Calu3 (cell line): ENCODE measurements at places on chromosomes 5 and 9.

- no peak for DNase-seq
Measured at GRCh38 chr5:32504989-32505596, 60.6 kb upstream of the ZFR start.

GRCh38 chr5:34570721-34571676 is 85.1 kb upstream of the RAI14 start:
- DNase-seq = no peak

GRCh38 chr5:149420545-149421371 is 41.7 kb upstream of the IL17B start:
- no peak for DNase-seq

GRCh38 chr5:65704621-65705239 is 17.2 kb downstream of the SGTB start:
- no peak for DNase-seq

DNA sequence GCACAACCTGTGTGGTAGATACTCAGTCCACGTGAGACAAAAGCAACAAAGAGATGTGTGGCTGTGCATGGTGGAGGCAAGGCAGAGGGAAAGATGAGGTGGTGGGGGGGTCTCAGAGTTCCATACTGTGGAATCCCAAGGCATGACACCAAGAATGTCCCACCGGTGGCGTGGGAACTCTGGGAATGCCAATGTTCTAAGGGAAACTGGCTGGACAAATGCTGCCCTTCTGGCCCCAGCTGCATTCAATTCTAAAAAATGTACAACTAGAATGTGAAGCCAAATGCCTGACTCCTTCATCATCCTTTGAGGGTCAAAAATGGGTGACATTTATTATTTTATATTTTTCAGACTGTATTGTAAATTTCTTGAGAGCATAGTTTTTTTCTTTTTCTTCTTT is 58.2 kb upstream of the EQTN start:
- no peak for DNase-seq

GRCh38 chr9:15329539-15330109 is 22.6 kb upstream of the TTC39B start:
- DNase-seq = no peak

- no peak for DNase-seq
Measured at GRCh38 chr9:73269430-73270101, 117.9 kb downstream of the ANXA1 start.

GRCh38 chr9:35406183-35406959 is 83.5 kb upstream of the RUSC2 start:
- DNase-seq = no peak

DNA sequence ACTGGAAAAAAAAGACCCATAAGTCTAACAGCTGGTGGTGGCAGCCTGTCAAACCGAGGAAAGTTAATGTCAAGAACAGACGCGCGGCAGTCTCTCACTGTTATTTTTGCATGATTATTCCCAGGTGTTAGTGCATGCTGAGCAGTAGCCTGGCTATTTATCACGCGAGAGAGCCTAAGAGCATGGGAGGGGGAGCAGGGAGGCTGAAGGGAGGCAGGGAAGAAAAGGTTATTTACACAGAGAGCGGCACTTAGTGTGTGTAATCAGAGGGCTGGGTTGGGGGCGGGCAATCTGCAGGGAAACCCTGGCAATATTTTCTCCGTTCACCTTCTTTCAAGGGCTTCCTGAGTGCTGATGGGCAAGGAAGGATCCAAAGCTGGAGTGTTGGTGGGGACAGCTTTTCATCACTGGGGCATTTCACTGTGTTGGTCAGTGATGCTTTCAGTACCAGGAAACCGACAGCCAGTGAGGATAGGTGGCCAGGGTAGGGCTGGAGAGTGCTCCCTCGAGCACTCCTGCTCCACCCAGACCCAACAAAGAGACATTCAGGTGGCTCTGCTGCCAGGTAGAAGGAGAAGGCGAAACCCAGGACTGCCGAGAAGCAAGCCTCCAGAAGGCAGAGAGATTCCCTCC is 39.6 kb downstream of the ZNF608 start:
- DNase-seq = no peak

DNA sequence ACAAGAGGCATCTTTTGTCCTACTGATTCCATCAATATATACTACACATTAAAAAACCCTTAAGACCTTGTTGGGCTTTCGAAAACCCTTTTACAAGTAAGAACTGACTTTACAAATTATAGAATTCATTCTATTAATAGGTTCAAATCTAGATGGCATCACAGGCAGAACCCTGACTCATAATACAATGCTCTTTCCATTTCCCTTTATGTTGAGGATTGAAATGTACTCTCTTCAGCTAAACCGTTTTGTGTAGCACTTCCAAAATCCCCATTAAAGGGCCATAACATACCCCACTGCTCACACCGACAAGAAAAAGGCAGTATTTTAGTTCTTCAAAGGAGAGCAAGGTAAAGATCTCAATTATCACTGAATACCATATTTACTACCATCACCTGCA is 11.2 kb downstream of the CSNK1A1 start:
- no peak for DNase-seq

GRCh38 chr9:99465231-99465907 is 243.3 kb downstream of the SEC61B start:
- no peak for DNase-seq

DNA sequence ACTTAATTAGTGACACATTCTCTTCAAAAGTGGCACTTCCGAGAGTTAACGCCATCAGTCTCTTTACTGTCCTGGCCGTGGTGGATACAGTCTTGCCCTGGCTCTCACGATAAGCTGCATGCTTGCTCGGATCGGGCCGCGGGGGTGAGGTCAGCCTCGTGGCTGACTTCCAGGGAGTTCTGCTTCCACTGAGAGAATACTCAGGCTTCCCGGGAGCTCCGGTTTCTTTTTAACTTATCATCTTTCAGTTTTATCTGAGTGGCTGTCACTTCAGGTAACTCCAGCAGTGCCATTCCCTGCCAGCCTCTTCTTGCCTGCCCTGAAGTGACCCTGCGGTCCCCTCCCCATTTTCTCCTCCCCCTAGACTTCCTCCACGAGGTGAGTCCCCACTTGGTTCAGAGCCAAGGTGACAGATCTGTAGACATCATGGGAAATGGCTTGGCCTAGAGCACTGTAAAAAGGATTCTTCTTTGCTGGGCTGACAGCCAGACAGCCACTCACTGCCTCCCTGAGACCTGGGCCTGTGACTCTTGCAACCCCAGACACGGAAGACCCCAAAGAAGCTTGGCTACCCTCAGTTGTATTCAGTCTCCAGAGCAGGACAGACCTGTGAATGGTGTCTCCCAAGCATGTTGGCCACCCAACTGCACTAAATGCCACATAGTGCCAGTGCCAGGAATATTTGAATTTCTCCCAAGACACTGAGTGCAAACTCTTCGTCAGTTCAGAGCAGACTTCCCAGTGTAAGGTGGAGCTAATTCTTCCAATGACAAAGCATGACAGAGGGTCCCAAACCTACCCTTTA is 95.1 kb downstream of the DAPK1 start:
- DNase-seq = peak; percentile 26

DNA sequence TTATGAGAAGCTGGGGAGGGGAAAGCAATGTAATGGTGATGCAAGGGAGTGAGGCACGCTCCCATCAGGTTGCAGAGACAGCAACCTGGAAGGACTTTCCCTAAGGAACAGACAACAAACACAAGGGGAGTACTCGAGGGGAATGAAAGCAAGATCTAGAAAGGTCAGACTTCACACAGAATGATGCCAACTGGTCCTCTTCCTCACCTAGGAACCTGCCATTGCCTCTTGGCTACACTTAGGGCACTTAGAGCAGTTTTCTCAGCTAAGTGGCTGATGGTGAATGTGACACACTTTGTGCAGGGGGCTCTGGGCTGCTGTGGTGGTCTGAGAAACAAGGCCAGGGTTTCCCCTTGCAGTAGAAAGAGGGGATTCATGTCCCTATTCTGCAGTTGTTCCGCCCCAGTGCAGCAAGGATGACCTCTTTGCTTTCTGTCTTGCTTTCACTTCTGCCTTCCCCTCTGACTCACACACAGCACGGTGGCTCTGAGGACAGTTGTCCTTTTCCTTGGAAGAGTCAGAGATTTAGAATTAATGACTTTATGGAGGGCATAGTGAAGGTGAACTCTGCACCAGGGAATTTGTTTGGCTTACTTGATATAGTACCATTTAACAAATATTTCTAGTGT is 394.0 kb upstream of the KLF4 start:
- no peak for DNase-seq

DNA sequence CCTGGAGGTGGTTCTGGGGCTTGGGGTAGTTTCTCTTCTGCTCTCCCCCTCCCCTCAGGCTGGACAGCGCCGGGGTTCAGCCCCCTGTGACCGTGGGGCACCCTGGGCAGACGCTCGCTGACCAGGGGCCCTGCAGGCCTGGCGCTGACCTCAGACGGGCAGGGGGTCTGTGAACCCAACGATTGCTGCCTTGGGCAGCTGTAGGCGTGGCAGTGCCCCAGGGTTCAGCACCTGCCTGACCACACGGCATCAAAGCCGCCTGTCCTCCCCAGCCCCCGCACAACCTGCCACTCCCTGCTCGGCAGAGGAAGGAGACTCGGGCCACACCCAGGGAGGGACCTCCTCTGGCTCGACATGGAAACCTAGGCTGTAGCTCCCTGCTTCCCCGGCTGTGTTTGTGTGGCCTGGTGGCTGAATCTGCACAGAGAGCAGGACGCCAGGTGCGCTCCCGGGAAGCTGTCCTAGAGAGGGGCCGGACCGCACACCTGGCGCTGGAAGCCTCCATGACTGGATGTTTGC is 12.2 kb downstream of the LCN12 start:
- peak; percentile 51 for DNase-seq

DNA sequence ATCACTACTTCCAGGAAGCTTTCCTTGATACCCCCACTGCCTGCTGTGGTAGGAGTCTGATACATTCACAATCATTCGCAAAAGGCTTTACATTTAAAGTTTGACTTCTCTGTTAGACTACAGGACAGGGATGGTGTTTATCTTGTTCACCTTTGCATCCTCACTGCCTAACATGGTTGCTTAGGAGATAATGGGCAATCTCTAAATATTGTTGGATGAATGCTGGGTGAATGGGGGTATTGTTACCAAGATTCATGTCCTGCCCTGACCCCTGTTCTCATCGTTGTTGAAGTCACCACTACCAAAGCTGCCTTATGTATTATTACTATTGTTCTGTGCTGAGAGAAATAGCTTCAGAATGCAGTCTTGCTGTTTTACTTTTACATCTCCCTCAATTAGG is 7.7 kb upstream of the TMEFF1 start:
- DNase-seq = no peak

DNA sequence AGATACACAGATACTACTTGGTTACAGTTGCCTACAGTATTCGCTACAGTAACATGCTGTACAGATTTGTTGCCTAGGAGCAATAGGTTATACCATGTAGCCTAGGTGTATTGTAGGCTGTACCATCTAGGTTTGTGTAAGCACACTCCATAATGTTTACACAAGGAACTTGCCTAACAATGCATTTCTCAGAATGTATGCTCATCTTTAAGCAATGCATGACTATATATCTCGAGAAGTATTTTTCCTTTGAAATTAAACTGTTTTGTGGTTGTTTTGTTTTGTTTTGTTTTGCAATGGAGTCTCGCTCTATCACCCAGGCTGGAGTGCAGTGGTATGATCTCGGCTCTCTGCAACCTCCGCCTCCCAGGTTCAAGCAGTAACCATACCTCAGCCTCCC is 25.3 kb downstream of the LRRC70 start:
- no peak for DNase-seq

DNA sequence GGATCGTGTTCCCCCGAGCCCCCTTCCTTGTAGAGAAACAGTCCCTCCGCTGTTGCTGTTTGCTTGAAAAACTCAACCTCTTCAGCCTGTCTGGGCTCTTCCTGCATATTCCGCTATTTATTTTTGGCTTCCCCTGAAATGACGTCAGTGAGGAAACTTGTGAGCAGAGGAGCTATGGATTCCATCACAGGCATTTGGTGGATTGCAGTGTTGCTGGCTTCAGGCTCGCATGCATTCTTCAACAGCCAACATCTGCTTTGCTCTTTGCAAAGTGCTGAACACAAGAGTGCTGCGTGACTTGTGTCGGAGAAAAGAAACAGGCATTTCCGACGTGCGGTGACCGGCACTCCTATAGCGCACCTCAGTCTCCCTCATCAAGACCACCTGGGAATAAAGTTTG is 232.7 kb downstream of the RFK start:
- DNase-seq = no peak

DNA sequence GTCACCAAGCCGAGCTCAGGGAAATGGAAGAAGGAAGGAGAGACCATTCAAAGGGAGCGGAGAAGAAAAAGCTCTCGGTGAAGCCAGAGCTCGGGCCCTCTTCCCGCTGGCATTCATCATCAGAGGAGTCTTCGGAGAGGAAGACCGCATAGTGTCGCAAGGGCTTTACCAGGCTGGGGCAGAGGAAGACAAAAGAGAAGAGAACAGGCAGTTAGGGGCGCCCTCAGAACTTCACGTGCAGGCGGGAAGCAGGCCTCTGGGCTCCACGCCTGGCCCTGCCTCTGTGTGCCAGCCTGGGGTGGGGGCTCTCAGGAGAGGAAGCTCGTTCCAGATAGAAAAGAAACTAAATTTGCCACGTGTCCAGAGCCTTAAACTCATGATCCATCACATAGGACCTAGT is 31.7 kb downstream of the CRB2 start:
- DNase-seq = no peak

GRCh38 chr9:79014929-79015699 is 556.7 kb upstream of the TLE4 start:
- no peak for DNase-seq

DNA sequence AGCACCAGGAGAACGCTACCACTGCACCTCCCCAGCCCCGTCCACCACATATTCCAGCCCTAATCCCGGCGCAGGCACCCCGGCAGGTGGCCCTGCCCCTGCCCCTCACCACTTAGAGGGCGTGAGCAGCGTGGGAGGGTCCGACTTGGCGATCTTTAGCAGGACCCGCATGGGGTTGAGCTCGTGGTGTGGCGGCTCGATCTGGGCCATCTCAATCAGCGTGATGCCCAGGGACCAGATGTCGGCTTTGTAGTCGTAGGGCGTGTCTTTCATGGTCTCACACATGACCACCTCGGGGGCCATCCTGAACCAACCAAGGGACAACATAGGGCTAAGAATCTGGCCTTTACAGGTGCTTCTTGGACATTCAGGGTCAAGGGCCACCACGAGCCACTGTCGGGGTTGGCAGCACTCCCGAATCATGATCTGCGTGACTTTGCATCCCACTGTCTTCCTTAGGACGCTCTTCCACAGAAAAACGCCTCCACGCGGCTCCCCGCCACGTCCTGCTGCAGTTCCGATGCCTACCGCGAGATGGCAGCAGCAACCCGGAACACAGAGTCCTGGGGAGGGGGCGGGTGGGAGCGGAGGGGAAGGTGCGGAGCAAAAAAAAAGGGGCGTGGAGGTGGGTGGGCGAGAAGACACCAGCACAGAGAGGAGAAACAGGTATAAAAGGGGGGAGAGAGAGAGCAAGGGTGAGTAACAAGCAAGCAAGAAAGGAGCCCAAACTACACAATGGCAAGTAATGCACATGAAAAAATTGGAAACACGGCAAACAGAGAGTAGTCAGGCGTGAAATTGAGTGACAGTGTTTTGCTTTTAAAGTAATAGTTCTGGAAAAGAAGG is 81.3 kb downstream of the STK10 start:
- peak; percentile 72 for DNase-seq

- no peak for DNase-seq
Measured at GRCh38 chr5:78907255-78907891, 77.7 kb downstream of the ARSB start.
